ENCODE measurements at places on chromosomes 13 and 19. TPM values are rescaled to one million over a fixed set of nuclear protein-coding genes. Genes with fewer than 3 reads are reported as not detected.

Gene ZIK1
- total RNA-seq: 10.6 TPM

Gene LILRA2
- total RNA-seq: not detected

Gene YIF1B
- total RNA-seq: 76.7 TPM

Gene GRIN2D
- total RNA-seq: 0.09 TPM

Gene HCST
- 195 TPM for total RNA-seq

Gene ZNF571
- total RNA-seq: 2.2 TPM

Gene NCR1
- total RNA-seq: 2.5 TPM

Gene C19orf18
- total RNA-seq: 0.33 TPM

Gene MAST3
- total RNA-seq: 25.7 TPM

Gene FGF21
- not detected for total RNA-seq

Gene ZNF324B
- 14.4 TPM for total RNA-seq

Gene CALR3
- total RNA-seq: not detected

Gene DBP
- total RNA-seq: 11.3 TPM

Gene ATP4A
- not detected for total RNA-seq

Gene ZNF470
- total RNA-seq: 4.0 TPM

Gene SLC7A9
- total RNA-seq: 0.16 TPM

Gene FBXO27
- total RNA-seq: not detected
